Stimulated activated CD4-positive, alpha-beta T cell treated with anti-CD3 and anti-CD28 coated beads, Interleukin-12 subunit alpha, Interleukin-12 subunit beta, amount 100 ng/mL, for 24 hours (primary cell): ENCODE measurements at places on chromosomes 6 and 20.
A peak's percentile ranks its signal among the peaks of the same experiment; 100 is the strongest.

GRCh38 chr6:146336191-146336590 is 207.4 kb upstream of the RAB32 start:
- DNase-seq, result no peak

DNA sequence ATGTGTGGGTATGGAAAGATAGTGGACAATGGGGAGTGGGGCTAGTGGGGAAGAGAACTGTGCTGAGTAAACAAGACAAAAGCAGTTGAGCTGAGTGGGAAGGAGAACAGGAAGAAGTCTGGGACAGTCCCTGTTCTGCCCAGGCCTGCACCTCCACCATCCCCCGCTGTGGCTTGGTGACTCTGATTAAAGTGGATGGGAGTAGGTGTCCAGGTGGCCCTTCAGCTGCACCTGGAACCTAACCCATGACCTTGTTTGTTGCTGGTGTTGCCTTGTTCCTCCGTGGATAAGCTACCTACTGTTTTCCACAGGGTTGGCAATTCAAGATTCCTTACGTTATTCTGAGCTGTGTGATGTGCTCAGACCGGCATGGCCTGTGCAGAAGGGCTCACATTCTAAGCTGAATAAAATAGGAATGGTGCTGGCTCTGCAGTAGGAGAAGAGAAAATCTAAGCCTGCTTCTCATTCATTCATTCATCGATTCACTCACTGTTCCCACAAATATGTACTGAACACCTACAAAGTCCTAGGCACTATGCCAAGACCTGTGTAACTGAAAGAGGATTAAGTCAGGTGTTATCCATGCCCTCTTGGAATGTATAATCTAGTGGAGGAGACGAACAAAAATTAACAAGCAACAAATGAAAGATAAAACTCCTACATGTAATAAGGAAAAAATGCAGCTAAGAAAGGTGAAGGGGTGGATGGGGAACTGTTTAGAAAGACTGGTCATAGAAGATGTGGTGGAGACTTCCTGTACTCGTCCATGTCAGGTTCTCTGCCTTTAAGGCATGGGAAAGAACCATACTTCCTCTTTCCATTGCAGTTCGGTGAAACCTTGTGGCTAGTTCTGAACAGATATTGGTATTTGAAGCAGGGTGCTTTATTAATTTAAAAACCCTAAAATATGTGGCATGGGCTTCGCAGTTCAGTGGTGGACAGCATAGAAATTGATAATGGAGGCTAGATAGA is 10.1 kb upstream of the CALHM6 start:
- DNase-seq, result no peak

- no peak for DNase-seq
These were observed 78.9 kb downstream of the SLX4IP start for GRCh38 chr20:10513931-10514575.

- DNase-seq, result no peak
These were observed 4.4 kb downstream of the IL20RA start for GRCh38 chr6:137040393-137040792.

- DNase-seq, result no peak
These were observed 639 bp upstream of the RCAN2 start for GRCh38 chr6:46491628-46492547.

DNA sequence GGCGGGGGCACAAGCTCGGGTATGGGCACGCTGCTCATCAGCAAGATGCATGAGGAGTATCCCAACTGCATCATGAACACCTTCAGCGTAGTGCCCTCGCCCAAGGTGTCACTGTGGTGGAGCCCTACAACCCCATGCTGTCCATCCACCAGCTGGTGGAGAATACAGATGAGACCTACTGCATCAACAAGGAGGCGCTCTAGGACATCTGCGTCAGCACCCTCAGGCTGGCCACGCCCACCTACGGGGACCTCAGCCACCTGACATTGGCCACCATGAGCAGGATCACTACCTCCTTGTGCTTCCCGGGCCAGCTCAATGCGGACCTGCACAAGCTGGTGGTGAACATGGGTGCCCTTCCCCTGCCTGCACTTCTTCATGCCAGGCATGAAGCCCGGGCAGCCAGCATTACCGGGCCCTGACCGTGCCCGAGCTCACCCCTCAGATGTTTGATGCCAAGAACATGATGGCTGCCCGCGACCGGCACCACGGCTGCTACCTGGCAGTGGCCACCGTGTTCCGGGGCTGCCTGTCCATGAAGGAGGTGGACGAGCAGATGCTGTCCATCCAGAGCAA is 12.8 kb downstream of the GABRR2 start:
- DNase-seq, result no peak

GRCh38 chr6:37331047-37331446 is 22.7 kb upstream of the RNF8 start:
- no peak for DNase-seq

- DNase-seq, result no peak
These were observed 32.2 kb upstream of the IER3 start for GRCh38 chr6:30776390-30777154.

GRCh38 chr6:122472022-122472340 is 374 bp upstream of the SERINC1 start:
- no peak for DNase-seq

GRCh38 chr6:105651969-105652368 is 249.1 kb upstream of the PREP start:
- no peak for DNase-seq

DNA sequence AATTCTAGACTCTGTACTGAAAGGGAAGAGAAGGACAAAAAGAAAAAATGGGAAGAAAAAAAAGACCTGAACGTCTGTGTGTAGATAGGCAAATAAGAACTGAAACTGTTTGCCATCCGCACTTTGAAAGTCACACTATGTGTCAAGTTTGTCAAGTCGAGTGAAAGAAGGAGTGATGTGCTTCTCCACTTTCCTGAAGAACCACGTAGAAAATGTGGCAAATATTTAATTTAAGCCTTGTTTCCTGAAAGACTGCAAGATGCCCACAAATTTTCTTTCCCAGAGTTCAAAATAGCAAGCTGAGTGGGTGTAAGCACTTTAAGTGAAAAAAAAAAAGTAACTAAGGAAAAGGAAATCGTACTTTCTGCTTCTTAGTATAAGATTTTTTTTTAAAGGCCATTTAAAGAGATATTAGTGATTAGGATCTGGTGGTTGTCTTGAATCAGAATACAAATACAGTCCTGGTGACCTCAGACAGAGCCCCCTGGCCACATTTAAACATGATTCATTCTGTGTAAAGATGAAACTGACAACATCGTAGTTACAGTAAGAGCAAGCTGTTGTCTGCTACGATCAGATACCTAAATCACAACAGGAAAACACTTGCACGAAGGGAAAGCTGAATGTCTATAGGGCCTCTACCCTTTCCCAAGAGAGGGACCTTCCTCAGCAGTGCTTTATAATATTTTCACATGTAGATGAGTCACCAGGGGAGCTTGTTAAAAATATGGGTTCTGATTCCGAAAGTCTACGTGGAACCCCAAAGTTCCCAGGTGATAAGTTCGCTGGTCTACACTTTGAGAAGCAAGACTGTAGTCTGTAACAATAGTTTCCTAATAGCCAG is 102.3 kb downstream of the HIVEP2 start:
- no peak for DNase-seq

GRCh38 chr20:33850159-33850558 is 39.0 kb downstream of the CHMP4B start:
- no peak for DNase-seq

GRCh38 chr6:89895276-89895874 is 1.1 kb downstream of the GJA10 start:
- no peak for DNase-seq

DNA sequence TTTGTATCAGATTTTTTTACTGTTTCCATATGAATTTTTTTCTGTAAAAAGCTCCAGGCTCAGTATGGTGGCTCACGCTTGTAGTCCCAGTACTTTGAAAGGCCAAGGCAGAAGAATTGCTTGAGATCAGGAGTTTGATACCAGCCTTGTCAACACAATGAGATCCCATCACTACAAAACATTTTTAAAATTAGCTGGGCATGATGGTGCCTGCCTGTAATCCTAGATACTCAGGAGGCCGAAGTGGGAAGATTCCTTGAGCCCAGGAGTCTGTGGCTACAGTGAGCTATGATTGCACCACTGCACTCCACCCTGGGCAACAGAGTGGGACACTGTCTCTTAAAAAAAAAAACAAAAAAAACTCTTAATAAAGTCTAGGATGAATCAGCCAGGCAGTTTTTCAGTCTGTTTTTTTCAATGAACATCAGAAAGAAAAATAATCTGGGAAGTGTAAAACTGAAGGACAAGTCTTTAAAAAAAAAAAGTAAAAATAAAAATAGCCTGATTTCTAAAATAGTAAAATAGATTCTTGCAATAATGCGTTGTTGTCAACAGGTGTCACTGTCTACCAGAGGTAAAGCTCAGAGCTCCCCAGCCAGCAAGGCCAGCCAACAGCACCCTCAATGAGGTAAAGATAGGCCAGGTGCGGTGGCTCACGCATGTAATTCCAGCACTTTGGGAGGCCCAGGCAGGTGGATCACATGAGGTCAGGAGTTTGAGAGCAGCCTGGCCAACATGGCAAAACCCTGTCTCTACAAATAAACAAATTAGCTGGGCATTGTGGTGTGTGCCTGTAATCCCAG is 9.3 kb upstream of the ATG5 start:
- DNase-seq, result no peak

GRCh38 chr6:45548657-45549515 is 171.2 kb upstream of the SUPT3H start:
- no peak for DNase-seq

DNA sequence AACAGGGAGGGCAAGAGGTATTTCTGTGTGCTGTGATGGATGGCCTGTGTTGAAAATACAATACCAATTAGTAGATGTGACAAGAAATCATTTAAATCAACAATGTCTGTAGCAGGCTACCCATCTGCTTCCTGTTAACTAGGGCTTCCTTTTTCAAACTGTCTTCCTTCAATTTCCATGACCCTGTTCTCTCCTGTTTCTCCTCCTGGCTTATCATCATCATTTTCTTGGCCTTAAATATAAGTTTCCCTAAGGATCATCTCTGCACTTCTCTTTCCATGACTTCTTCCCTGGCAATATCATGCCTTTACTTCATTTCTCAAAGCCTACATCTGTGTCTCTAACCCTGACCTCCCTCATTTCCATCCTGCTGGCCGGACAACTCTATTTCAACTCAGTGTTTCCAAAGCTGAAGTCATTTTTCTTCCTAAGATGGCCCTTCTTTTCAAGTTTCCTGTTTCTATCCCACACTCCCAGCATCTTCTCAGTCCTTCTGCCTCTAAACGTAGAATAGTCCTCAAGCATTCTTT is 18.2 kb downstream of the ZC2HC1B start:
- no peak for DNase-seq

DNA sequence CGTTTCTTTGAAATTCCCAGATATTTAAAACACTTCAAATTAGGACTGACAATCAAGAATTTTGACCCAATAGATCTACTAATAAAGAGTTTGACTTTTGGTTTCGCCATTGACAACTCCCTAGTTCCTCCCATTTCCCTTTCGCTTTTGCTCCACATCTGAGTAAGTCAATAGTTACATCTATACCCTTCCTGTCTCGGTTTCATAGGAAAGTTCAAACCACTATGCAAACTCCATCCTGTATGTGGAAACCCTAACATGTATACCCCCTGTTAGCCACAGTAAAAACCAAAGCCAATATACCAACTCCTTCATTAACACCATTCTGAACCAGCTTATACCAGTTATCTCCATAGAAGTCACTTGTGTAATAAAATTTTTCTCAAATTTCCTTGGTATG is 311.1 kb downstream of the MMUT start:
- no peak for DNase-seq

DNA sequence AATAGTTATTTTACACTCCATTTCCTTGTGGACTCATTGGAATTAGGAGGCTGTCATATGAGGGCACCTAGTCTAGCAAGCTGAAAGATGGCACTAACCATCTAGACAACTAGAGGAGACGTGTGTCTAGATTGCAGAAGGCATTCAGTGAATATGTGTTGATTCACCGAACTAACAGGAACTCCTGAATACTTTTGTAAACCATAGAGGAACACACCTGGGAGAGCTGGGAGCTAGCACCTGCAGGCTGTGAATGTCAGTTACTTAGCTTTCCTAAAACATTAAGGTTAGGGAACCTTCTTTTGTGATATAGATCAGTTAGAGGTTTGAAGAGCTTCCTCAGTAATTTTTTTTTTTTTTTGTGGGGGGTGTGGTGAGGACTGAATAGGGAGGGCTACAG is 7.7 kb downstream of the OPN5 start:
- DNase-seq, result no peak

GRCh38 chr6:84645000-84645399 is 119.4 kb downstream of the TBX18 start:
- DNase-seq, result no peak

DNA sequence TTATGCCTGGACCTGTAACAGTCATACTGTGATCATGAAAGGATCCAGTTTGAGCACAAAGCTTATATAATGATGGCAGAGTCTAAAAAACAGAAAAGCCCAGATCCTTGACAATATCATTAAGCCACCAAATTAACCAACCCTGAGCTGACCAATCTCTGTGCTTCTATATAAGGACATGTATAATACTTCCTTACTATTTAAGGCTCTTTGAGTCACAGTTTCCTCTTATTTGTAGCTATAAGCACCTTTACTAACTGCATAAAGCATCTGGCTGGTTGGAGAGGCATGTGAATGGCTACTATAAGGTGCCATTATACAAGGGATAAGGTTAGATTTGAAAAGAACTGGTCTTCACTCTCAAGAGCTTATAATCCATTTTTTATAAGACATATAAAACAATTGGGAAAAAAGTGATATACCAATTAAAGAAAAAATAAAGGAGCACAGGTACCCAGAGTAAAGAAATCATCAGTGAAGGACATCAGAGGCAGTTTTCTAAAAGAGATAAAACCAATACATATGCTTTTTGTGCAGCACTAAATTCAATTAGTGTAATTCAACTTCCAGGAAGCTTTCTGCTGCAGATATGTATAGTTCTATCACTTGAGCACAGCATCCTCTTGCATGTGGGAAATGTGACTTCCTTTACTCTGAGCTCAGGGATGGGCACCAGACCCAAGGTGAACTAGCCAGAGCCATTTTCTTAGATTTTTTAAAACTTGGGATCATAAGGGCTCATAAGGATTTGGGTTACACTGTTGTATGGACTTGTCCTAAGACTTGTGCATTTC is 121.0 kb downstream of the BTBD9 start:
- no peak for DNase-seq

DNA sequence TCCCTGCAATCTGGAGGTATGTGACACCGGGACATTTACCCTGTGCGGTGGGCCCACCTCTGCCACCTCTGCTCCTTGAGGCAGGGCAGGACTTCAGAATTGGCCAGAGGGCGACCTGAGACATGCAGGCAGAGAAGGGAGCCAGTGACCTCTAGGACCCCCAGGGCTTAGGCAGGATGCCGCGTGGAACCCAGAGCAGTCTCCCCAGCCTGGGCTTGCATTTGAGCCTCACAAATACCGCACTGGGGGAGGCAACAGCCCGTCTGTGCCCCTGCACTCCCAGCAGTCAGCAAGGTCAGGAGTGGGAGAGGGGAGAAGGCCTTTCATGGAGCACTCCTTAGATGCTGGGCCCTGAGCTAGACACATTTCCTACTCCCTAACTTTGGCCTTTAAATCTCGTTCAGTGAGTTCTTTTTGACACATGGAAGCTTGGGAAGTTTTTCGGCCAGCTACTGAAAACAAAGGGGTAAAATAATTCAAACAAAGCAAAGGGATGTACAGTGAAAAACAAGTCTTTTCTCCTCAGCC is 41.7 kb downstream of the C20orf203 start:
- DNase-seq, result no peak

DNA sequence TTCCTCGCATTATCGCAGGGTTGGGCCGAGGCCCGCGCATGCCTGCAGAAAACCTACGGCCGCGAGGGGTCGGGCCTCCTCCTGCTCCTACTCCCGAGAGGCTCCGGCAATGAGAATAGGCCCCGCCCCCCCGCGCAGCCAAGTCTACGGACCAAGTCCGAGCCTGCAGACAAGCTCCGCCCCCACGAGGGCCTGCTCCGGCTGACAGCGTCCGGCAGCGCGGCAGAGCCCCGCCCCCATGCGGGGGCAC is 3.1 kb upstream of the GPSM3 start:
- DNase-seq, result peak; percentile 100
